ENCODE measurements at places on chromosomes 16 and 17.

DNA sequence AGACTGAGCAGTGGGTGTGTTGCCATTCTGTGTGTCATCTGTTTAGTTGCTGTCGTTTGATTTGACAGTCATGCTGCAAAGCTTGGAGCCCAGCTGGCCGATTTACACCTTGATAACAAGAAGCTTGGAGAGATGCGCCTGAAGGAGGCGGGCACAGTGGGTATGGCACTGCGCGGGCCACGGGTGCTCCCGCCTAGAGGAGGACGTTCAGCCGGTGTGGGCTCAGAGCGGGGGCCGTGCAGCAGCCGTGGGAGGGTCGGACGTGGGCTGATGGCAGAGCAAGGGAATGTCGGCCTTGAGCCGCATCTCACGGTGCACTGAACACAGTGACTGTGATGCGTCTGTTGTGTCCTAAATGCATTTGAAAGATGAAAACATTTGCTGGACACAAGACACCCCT lies 3.7 kb downstream of the FN3KRP start:
- DNase-seq = no peak

- no peak for DNase-seq
Measured at GRCh38 chr17:69997332-69997731, 77.7 kb upstream of the KCNJ16 start.

- DNase-seq = no peak
Measured at GRCh38 chr17:40560592-40561293, 4.5 kb downstream of the CCR7 start.

- DNase-seq = no peak
Measured at GRCh38 chr16:11079652-11080187, 135.4 kb downstream of the CLEC16A start.

- DNase-seq = peak; percentile 41
Measured at GRCh38 chr17:10125531-10126275, 72.7 kb downstream of the GAS7 start.

DNA sequence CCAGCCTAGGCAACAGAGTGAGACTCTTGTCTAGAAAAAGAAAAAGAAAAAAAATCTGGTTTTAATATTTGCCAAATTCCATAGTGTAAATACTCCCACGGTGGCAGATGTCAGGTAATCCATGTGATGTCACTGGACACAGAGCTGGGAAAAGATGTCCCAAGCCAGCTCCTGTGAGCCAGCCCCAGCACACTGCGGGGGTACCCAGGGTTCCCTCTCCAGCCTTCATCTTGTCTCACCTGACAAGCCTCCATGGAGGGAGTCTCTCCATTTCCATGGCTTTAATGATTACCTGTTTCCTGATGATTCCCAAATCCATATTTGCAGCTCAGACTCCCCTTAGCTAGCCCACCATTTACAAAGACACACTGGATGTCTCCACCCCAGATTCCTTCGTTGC lies 4.6 kb downstream of the CD300LB start:
- DNase-seq = no peak

DNA sequence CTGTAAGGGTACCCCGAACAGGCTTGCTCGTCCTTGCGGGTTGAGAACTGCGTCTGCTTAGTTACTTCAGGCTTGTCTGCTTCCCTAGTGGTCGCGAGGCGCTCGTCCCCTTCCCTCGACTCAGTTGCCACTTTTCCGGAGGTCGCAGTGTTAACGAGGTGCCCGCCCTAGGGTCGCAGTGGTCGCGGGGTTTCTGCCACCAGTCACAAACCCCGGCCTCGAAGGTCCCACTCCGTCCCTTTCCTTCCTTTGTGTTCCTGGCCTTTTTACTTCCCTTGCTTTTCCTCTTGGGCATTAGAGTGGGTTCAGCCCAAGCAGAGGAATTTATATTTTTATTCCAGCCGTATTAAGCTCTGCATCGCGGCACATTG lies 299 bp downstream of the NUP85 start:
- DNase-seq = no peak

DNA sequence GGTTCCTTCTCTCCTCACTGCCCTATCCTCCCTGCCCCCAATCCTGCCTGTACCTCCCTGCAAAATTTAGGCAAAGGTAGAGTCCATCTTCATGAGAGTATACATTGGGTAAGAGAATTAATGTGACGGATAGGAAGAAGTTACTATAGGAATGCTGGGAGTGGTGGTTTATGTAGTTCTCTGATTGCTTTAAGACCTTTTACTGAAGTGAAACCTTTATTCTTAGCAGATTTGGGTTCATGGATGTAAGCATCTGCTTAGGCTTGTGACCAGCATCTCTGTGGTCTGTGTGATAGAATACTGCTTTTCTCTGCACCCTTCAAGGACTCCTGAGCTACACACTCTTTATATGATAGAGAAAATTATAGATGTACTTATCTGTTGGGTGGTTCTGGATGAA lies 127.3 kb downstream of the PRKCA start:
- no peak for DNase-seq

DNA sequence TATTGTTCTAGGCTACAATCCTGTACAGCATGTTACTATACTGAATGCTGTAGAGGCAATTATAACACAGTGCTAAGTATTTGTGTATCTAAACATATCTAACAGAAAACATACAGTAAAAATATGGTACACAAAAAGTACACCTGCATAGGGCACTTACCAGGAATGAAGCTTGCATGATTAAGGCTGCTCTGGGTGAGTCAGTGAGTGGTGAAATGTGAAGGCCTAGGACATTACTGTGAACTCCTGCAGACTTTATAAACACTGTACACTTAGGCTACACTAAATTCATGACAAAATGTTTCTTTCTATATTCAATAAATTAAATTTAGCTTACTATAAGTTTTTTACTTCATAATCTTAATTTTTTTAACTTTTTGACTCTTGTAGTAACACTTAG lies 37.1 kb downstream of the AMFR start:
- DNase-seq = no peak

DNA sequence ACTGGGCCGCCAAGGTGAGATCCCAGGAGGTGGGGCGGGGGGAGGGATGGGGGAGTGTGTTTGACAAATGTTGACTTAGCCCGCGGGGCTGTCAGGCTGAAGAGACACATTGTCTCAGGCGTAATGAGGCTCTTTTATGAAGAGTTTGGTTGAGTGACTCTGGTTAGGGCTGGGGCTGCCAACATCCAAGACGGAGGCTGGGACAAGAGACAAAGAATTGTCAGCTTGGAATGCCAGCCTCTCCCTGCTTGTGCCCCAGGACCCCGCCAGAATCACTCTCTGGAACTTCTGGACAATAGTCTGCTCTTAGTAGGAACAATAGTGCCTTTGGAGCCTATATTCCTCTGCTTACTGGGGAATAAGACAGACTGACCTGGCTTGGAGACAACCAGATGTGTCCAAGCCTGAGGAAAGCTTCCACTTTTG lies 24.0 kb downstream of the PCTP start:
- no peak for DNase-seq

- DNase-seq = no peak
Measured at GRCh38 chr16:81608523-81609209, 164.1 kb downstream of the CMIP start.

DNA sequence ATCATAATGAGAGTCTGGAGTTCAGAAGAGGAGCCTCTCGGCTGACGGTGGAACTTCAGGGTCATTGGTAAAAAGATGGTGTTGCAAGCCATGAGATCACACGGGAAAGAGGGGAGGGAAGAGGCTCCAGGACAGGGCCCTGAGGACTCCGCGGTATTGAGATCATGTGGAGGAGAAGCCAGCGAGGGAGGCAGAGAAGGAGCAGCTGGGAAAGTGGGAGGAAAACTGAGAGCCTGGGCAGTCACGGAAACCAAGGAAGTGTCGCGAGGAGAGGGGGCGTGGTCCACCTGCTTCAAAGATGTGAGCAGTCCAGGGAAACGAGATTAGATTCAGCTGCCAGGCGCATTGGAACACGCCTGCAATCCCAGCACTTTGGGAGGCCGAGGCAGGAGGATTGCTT lies 27.7 kb upstream of the SBK1 start:
- peak; percentile 42 for DNase-seq

DNA sequence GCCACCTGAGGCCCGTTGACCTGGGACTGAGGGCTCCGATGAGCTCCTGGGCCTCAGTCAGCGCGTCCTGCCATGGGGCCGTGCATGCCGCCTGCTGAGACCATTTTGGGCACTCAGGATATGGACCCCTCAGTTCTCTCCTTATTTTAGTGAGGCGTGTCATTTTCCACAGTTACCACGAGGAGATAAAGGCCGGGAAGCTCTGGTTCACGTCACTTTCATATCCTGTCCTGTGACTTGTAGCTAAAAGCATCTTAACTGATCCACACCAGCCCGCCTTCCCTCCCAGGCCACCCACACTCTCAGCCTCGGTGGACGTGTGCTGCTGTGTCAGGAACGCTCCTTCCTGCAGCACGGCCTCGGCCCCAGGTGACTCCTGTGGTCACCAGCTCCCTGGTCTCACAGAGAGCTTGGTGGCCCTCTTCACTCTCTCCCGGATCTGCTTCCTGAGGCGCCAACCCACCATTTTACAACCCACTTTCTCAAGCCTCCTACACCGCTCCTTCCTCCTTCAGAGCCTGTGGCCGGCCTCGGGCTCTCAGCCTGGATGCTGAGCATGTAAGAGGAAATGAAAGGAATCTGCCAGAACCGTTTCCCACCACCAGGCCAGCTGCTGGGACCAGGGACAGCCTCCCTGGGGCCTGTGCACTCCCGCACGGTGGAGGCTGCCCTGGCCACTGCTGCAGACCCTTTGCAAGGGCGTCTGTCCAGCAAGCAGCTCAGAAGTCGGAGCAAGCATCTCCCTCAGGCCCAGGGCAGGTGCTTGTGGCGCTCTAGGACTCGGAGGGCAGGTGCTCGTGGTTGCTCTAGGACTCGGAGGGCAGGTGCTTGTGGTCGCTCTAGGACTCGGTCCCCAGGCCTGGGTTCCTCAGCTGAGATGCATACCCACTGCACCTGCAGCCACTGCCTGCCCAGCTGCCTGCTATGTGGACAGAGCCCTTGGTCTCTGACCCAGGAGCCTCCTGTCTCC lies 23.9 kb upstream of the FASN start:
- DNase-seq = no peak

DNA sequence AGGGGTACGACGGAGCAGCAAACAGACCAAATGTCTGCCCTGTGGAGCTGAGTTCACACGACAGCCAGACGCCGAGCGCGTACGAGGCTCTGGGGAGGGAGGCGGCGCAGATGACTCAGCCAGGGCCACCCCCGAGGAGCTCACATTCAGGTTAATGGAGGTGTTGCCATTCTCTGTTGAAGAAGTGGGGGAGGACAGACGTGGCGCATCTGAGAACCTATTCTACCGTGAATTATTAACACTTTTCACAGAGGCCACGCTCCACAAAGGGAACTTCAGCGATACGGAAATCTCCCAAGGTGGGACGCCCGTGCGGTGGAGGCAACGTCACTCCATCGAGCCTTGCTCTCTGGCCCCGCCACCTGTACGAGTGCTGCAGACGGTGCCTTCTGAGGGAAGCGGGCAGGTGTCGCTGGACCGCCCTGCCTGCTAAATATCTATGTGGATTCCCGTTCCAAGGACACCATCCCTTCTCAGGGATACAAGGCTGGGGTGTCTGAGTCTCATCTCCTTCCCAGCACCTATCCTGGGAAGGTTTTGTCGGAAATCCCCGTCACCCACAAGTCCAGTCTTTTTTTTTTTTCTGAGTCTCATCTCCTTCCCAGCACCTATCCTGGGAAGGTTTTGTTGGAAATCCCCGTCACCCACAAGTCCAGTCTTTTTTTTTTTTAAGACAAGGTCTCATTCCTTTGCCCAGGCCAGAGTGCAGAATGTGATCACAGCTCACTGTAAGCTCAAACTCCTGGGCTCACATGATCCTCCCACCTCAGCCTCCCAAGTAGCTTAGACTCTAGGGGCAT lies 19.0 kb downstream of the ABR start:
- no peak for DNase-seq

GRCh38 chr17:9271989-9272388 lies 250.7 kb downstream of the NTN1 start:
- no peak for DNase-seq

- no peak for DNase-seq
Measured at GRCh38 chr17:17147821-17148220, 58.3 kb downstream of the PLD6 start.

GRCh38 chr16:22023505-22023904 lies 15.6 kb downstream of the MOSMO start:
- DNase-seq = no peak

DNA sequence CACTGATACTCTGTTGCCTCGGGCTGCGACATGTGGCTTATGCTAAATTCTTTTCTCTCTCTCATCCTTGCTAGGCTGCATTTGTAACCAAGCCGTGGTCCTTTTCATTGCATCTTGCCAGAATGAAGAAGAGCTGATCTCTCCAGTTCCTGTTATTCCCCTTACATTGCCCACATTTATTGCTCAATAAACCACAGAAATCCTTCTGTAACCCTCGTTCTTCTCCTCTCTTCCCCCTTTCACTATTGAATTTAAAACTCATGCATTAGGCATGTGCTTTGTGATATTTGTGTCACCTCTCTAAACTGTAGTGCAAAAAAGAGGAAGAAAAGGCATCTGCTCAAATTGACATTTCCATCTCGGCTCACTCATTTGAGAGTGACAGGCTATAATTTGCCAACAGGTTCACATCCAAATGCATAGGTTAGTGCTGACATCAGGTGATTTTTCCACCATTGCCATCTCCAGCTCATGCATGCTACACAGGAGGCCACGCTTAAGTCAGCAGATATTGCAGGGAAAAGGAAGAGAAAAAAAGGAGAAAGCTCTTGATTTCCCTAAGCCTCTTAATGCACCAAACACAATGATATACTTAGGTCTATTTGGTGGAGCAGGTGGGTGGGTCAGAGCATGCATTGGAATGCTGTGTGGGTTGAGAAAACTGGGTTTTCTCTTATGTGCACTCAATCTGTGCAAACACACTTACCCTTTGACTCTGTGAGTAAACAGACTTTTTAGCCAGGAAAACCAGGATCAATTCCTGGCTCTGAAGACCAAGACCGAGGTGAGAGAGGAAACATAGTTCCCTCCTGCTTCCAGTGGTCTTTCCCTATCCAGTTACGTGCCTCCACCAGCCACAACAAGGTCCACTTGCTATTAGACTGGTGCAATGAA lies 642.7 kb downstream of the HS3ST4 start:
- DNase-seq = no peak

DNA sequence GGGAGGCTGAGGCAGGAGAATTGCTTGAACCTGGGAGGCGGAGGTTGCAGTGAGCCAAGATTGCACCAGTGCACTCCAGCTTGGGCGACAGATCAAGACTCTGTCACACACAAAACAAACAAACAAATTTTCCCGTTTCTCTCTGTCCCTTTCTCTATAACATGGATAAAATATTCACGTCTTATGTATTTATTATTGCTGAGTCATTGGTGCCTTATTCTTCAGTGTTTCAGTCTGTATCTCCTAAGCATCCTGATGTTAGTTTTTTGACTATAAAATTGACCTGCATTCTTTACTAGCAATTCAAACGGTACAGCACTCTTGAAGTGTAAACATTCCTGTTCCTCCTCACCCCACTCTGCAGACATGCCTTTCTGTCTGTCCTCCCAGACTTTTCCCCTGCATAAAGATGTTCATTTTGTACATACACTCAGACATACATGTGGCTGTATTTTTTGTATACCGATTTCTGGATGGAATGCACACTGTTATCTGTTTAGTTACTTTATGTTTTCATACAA lies 16.4 kb downstream of the DHODH start:
- no peak for DNase-seq

DNA sequence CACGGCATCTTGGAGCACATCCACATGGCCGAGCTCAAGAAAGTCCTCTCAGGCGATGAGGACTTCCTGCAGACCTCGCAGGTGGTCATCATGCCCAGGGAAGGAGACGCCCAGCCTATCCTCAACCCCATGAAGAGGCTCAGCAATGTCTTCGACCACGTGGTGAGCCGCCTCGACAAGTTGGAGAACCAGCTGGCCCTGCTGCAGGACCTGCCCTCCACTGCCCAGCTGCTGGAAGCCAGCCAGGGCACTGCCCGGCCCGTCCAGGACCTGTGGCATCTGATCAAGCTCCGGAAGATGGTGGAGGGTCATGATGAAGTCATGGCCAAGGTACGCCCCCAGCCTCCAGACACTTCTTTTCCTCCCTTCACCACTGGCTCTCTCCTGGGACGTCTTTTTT lies 440 bp downstream of the C16orf96 start:
- DNase-seq = no peak
